CD4-positive, alpha-beta T cell treated with Interleukin-15 for 1 hour (primary cell): ENCODE measurements at places on chromosomes 3 and 15.

DNA sequence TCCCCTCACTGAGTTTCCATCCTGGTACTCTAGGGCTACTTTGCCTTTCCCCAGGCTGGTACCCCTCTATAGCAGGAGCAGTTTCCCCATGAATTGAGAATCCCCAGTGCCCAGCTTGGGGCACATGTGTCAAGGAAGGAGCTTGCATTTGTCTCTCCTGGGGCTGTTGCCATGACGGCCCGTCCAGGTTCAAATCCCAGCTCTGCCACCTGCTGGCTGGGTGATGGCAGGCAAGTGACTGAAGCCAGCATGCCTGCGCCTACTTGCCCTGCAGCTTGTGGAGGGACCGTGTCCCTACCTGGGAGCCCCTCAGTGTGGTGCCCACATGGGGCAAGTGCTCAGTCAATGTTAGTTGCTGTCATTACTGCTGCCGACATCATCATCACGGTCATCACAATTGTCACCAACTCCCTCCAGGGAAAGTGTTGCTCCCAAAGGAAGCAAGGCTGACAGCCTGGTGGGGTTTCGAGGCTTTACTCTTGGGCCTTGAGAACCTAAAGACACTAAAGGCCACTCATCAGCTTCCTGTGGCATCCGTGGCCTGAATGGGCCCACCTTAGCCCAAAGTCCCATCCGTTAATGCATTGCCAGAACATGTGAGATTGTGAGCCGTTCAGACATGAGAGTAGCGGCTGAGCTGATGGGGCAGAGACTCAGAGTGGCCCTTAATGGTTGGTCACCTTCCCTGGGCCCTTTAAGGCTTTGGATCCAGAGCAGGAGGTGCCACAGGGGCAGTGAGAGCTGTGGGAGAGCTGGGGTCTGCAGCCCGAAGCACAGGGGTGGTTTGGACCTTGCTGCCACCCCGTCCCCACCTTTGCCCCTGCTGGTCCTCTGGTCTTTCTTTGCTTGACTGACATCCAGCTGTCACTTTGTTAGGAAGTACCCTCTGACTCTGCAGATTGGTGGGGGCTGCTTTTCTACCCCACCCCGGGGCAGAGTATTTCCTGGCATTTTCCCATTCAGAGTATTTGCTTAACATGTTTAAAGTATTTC, 144.4 kb downstream of the DNAJB8 start:
- DNase-seq, result peak; percentile 54

GRCh38 chr3:43779850-43780249, 89.1 kb downstream of the ABHD5 start:
- no peak for DNase-seq

DNA sequence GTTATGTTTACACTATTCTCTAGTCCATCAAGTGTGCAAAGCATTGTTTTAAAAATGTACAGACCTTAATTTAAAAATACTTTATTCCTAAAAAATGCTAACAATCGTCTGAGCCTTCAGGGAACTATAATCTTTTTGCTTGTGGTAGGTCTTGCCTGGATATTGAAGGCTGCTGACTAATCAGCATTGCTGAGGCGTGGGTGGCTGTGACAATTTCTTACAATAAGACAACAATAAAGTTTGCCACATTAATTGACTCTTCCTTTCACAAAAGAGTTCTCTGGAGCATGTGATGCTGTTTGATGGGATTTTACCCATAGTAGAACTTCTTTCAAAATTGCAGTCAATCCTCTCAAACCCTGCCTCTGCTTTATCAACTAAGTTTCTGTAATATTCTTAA, 384.0 kb upstream of the TGFBR2 start:
- no peak for DNase-seq

GRCh38 chr15:48025118-48025517, 95.7 kb upstream of the SLC24A5 start:
- DNase-seq, result no peak

- no peak for DNase-seq
Observed at GRCh38 chr3:180311242-180311641, 274.5 kb upstream of the PEX5L start.

DNA sequence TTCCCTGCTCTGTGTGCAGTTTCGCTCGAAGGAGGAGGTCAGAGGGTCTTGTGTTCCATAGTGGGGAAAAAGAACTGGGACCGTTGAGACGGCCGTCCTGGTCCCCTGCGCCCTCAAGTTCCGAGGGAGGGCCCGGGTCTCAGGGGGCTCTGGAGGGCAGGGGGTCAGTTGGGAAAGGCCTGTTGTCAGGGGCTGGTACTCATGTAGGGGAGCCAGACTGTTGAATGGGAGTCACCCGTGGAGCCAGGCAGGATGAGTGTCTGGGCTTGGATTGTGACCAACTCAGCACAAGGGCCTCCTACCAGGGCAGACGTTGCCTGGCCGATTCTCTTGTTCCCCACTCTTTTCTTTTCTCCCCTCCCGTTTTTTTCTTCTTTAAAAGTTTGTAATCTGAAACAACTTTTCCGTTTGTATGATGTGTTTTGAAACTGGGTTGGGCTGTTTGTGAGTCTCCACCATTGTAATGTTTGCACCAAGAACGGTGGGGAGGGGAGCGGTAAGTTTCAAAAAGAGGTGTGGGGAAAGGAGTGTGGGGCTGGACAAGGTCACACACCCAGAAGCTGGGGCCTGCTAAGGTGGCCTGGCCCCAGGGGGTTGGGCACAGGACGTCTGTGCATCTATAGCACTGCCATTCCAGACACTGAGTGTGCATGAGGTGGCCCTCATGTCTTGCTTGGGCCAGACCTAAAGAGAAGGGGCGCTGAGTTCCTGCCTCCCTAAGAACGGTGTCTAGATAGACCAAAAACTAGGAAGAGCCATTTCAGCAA, 1.1 kb downstream of the CMTM7 start:
- no peak for DNase-seq

DNA sequence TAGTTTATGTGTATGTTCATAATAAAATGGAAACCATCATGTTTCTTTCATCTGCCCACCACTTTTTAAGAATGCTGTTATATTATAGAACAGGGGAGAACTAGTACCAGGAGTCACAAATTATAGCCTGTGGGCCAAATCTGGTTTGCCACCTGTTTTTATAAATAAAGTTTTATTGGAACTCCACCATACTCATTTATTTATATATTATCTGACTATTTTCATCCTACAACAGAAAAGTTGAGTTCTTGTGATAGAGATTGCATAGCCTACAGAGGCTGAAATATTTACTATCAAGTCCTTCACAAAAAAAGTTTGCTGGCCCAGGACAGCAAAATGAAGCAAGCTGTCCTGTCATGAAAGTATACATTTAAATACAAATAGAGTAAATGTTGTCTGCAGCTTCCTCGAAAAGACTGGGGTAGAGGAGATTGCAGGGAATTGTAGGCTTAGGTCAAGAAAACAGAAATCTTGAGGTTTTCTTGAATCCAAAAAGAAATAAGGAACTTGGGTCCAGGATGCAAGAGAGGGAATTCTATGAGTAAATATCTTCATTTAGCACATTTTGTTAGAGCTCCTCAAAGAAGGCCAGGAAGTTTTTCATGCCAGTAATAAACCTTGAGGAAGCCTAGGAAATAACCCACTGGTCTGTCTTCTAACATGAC, 41.1 kb downstream of the FILIP1L start:
- no peak for DNase-seq

DNA sequence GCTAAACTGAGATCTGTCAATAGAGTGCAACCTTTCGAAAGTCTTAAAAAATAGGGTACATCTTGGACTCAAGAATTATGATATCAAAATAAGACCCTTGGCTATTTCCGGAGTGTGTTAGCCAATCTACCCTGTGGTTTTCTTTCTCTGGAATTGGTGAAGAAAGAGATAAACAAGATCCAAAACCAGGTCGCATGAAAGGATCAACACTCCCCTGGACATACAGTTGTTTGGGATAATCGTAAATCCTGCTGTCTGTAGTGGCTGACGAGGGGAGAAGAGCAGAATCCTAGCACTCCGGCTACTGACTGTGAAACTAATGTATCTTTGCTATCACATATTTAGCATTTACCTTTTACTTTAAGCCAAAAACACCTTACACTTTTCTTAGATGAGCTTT, 30.9 kb downstream of the FNDC3B start:
- no peak for DNase-seq

DNA sequence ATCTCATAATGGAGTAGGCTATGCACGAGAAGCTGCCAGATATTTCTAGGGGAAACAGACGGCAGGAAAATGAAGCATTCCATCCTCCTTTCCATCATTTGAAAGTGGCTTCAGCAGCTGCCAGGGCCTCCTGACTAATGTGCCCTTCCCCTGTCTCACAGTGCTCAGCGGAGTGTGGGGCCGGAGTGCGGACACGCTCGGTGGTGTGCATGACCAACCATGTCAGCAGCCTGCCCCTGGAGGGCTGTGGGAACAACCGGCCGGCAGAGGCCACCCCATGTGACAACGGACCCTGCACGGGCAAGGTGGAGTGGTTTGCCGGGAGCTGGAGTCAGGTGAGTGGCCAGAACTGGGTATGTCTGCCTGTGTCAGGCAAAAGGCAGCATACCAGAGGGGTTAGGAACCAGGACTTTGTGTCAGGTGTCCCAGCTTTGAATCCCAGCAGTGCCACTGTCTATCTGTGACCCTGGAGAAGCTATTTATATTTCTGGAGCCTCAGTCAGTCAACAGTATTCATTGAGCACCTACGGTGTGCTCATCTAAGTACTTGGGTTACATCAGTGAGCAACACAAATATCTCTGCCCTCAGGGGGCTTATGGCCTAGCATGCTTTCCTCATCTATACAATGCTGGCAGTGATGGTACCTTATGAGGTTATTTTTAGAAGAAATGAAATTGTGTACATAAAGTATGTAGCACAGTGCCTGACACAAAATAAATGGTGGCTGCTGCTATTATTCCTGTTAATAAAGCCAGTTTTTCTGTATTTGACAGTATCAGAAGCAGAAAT, 52.4 kb upstream of the NR2E3 start:
- no peak for DNase-seq

DNA sequence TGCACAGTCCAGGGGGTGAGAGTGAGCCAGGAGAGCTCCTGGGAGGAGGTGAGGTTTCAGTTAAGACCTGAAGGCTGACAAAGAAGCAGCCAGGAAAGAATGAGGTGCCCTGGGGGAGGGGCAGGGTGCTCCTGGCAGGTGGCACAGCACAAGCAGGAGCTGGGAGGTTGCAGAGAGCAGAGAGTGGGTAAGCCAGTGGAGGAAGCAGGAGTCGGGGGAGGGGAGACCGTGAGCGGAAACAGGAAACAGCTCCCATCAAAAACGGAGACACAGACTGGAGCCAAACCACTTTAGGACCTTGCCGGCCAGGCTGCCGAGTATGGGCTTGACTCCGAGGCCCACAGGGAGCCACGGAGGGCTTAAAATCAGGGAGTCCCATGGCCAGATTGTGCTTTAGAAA, 12.1 kb upstream of the FBLN2 start:
- DNase-seq, result no peak

DNA sequence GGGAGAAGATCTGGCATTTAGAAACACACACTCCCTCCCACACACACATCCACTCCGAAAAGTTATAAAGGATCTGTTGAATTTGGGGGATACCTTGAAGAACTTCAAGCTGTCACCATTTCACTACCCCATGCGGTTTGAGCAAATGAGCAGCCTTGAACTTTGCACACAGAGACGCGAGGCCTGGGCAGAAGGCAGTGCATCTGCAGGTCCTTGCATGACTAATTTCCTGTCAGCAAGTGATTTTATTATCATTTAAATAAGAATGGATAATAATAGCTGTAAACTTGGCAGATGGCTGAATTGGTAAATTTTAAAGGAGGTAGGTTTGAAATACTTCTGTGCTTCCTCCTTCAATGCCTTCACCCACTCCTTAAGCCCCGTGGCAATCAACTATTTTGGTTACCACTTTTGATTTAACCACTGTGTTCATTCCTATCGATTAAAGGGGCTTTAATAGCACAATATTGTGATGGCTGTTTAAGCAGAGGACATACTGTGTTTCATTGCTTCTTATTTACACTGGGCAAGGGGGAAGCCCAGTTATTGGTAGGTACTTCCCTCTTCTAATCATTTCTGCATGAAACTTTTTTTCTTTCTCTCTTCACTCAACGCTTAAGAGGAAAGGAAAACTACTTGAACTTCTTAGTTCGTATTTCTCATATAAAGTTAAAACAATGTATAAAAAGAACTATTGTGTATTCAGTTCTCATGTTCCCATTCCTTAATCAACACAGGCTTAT, 108.1 kb downstream of the ROBO2 start:
- no peak for DNase-seq

DNA sequence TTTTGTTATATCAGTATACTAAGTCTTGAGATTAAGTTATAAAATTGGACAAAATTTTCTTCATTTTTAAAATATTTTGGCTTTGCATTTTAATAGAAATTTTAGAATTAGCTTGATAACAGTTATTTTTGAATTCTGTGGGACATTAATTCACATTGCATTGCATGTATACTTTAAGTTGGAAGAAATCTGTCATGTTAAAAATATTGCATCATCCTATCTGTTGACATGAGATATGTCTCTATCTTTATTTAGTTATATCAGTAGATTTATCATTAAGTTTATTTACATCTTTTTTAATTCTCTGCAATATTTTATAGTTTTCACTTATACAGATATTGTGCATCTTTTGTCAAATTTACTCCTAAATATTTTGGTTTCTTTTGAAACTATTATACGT, 904.6 kb upstream of the NR2F2 start:
- DNase-seq, result no peak

DNA sequence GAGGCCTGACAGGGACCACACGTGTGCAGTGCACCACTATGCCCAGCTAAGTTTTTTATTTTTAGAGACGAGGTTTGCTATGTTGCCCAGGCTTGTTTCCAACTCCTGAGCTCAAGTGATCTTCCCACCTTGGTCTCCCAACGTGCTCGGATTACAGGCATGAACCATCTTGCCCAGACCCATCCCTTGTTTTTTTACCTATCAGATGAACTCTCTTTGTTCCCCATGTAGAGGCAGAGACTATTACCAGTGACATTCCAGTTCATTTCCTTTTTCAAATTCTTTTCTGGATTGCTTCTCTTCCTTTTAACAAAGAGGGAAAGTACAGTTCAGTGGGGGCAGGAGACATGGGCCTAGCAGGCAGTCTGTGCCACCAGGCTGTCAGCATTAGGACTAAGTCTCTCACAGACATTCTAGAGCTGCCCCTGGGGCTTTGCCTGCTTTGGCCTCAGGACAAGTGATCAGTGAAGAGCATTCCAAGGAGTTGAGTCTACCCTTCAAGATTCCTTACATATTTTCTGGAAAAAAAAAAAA, 103.5 kb upstream of the SLC7A14 start:
- DNase-seq, result no peak

DNA sequence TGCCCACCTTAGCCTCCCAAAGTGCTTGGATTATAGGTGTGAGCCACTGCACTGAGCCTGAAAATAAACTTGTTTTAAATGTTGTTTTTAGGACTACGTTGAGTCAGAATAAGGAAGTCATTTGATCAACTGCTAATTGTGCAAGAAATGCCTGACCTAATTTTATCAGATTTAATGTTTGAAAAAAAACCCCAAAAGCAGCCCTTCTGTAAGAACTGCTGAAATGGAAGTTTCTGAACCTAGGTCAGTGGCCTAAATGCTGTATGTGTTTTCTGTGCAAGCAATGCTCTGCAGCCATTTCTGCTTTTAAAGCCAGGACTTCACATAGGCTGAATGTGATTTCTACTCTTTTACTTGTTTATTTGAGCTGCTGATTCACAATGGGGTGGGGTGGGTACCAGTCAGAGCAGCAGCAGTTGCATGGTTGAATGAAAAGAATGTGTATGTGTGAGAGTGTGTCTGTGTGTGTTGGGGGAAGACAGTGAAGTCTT, 6.6 kb downstream of the GPX1 start:
- no peak for DNase-seq
